NCI-H2029 (cell line): ENCODE measurements at places on chromosomes 4 and X.
A peak's percentile ranks its signal among the peaks of the same experiment; 100 is the strongest.

GRCh38 chr4:83922402-83922801 is 386.5 kb downstream of the GPAT3 start:
- DNase-seq, result no peak

DNA sequence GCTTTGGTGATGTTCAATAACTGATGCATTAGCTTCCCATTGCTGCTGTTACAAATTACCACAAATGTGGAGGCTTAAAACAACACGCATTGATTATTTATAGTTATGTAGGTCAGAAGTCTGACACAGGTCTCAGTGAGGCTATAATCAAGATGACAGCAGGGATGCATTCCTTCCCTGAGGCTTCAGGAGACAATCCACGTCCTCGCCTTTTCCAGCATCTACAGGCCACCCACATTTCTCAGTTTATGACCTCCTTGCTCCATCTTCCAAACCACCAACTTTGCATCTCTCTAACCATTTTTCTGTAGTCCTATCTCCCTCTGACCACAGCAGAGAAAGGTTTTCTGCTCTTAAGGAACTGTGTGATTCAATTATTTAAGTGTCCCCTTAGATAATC is 92.5 kb downstream of the GASK1B start:
- DNase-seq, result no peak

DNA sequence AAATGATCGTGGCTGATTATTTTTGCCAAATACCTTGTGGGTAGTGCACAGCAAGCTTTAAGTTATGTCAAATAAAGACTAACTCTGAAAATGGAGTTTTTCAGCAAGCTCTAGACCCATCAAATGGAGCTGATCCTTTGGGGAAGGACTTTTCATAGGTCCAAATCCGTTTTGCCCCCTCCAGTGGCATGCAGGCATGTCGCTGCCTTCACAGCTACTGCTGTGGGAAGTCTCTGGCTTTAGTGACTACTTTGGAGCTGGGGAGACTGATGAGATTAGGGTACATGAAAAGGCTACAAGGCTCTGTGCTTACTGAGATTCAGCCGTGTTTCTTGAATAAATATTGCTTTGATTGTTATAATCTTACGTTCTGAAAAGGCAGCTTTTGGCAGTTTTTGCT is 106.6 kb upstream of the HS3ST1 start:
- no peak for DNase-seq

GRCh38 chr4:4633431-4633830 is 91.6 kb upstream of the STX18 start:
- no peak for DNase-seq

DNA sequence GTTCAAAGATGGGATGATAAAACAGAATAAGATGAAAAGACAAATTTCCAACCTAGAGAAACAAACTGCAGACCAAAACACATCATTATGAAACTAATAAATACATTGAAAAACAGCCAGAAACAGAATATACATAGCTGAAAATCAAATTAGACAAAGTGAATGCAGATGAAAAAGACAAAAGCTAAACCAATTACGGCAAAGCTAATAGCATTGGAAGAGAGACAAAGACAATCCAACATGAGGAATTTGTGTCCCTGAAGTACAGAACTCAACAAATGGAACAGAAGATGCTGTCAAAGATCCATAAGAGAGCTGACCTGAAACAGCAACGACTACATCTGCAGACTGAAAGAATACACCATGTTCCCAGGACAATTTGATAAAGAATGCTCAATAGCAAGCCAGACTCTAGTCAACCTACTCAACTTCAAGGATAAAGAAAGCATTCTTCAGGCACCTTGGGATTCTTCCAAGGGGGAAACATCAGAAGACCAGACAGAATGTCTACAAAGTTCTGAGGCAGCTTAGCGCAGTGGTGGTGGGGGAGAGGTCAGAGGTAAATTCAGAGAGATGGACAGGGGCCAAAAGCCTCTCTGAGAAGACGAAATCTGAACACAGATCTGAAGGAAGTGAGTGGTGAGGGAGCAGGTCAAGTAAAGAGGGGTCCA is 27.4 kb upstream of the IRAK1 start:
- no peak for DNase-seq

GRCh38 chrX:114058988-114059418 is 524.9 kb upstream of the HTR2C start:
- DNase-seq, result no peak

DNA sequence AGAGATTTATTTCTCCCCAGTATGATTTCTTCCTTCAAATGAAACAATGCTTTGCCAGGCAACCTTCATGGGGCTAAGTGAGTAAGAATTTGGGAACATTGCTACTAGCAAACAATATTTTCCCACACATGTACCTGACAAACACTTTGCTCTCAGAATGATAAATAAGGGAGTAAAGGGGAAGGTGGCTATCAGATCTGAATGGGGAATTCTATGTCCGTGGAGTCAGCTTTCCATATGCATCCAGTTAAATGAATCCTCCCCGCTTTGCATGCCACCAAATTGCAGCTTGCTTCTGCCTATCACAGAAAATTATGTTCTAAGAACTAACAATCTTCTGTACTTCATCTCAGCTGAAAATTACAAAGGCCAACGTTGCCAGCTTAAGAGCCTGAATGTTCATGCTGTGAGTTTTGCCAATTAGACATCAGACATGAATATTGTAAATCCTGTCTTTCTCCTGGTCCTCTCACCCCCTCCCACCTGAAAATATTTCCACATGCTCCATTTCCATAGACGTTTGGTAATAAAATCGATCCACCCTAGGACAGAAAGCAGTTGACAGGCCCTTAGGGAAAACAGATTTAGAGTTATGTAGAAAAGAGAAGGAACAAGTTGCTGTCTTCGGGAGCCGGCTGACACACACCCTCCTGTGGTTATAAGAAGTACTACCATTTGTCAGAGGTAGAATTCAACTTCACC is 6.3 kb downstream of the MEPE start:
- DNase-seq, result no peak

- DNase-seq, result no peak
These were observed 100.7 kb downstream of the PDGFC start for GRCh38 chr4:156870861-156871260.

- no peak for DNase-seq
These were observed 42.3 kb downstream of the NIPAL1 start for GRCh38 chr4:48058617-48059530.

- DNase-seq, result no peak
These were observed 199.5 kb downstream of the MID1IP1 start for GRCh38 chrX:39000802-39001201.

DNA sequence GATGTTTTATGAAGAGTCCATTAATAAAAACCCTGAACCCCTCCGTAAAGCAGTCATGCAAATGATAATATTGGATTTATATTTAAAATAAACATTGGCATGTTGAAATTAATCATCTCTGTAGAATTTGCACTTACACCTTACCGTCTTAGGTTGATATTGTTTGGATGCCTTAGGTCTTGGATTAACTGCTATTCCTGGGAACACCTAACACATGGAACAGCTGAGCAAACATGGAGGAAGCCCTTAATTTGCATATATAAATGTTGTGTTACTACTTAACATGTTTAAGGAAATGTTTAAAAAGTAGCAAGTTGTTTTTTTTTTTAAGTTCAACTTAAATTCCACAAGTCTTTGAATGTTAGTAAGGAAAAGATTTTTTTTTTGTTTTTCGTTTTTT is 62.5 kb downstream of the NSD2 start:
- peak; percentile 27 for DNase-seq

- DNase-seq, result no peak
These were observed at the start of gene CT55 for GRCh38 chrX:135170877-135171519. Gene CT55 (minus strand): TSS chrX:135171398. CDS start chrX:135171171, 227 bp downstream.

GRCh38 chr4:77145842-77146185 is 11.2 kb upstream of the CCNG2 start:
- DNase-seq, result no peak

DNA sequence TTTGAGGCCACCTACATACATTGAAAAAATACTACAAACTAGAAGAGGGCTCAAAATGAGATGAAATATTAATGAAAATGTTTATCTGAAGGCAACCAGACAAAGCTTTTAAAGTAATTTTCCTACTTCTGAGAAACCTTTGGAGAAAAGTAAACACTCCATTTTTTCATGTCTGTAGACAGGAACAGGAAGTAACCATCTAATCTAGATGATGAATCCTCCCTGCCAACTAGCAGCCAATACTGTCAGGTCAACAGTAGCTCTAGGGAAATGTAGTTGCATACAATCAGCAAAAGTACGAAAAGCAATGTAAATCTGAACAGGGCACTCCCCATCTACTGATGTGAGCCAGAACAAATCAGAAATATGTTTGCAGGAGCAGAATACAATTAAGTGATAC is 49.0 kb downstream of the AMMECR1 start:
- no peak for DNase-seq

- DNase-seq, result no peak
These were observed 7.4 kb downstream of the SLC9B1 start for GRCh38 chr4:103012060-103012459.

GRCh38 chrX:134443020-134443419 is 16.9 kb upstream of the HPRT1 start:
- no peak for DNase-seq

GRCh38 chr4:7500404-7500803 is 65.7 kb upstream of the PSAPL1 start:
- no peak for DNase-seq

DNA sequence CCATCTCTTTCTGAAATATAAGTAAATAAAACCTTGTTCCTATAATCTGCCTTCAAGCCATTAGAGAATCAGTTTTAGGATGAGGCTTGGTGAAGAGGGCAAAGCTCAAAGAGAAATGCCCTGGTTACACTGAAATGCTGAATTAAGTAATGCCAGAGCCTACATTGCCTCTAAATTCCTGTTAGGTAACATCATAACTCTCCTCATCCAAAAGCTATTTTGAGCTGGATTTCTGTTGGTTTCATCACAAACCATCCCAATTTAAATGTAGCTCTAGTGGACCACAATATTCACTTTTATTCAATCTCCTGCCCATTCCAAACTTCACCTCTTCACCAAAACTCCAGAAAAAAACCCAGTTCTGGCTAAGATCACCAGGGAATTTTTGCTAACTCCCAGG is 1319.7 kb upstream of the TENM3 start:
- no peak for DNase-seq

DNA sequence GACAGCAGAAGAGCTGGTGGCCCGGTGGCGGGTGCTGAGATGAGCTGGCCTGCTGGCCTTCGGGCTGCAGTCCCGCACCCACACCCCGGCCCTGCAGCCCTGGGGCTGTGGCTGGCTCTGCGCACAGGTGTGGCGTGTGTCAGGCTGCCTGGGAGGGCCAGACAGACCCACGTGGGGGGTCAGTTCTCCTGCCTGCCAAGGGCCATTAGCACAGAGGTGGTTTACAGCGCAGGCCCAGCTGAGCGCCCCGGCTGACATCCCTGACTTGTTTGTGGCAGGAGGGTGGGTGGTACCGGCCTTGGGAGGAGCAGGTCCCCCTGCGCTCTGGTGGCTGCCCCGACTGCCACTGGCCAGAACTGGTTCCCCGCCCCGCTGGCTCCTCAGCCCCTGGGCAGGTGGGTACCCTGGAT is 9.4 kb upstream of the HGFAC start:
- DNase-seq, result no peak

- DNase-seq, result no peak
These were observed 439.0 kb downstream of the GPM6A start for GRCh38 chr4:175373031-175373430.

DNA sequence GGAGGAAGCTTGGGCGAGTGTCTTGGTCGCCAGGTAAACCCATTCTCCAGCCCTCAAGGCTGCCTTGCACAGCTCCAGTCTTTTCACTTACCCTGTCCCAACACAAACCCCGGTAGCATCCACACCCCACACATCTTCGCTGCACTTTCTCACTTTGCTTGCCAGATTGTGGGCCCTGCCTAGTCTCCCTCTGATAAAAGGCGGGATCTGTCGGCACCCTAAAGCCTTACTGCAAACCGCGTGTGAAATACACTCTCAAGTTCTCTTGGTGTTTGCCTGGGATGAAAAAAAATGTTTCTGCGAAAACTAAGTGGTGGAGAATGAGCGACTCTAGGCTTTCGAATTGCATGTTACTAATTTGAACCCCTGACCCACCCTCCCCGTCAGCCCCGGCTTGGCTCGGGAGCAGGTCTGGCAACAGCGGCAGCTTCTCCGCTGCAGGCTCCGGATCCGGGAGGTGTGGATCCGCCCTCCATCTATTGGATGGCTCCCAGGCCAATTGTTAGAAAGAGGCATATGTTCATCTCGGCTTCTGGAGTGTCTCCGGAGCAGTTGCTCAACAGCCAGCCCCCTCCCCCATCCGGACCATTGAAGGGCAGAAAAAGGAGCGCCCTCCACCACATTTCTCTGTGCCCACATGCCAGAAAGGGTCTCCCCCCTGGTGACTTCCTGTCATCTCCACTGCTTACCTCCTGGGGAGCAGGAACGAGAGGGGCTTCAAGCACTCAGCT is 3.0 kb upstream of the CITED1 start:
- DNase-seq, result peak; percentile 70

DNA sequence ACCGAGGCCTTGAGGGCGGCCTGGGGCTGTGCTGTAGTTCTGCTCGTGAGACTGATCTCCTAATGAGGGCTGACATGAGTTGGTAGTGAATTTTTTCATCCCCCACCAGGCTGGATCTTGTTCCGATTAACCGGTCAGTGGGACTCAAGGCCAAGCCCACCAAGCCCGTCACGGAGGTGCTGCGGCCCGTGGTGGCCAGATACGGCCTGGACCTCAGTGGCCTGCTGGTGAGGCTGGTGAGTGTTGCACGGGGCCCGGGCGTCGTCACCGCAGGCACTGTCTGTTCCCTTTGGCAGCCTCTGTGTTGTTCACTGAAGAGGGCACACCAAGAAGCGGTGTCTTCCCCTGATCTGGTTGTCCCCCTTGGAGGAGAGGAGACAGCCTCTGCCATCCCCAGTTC is 18.4 kb upstream of the HGFAC start:
- no peak for DNase-seq

DNA sequence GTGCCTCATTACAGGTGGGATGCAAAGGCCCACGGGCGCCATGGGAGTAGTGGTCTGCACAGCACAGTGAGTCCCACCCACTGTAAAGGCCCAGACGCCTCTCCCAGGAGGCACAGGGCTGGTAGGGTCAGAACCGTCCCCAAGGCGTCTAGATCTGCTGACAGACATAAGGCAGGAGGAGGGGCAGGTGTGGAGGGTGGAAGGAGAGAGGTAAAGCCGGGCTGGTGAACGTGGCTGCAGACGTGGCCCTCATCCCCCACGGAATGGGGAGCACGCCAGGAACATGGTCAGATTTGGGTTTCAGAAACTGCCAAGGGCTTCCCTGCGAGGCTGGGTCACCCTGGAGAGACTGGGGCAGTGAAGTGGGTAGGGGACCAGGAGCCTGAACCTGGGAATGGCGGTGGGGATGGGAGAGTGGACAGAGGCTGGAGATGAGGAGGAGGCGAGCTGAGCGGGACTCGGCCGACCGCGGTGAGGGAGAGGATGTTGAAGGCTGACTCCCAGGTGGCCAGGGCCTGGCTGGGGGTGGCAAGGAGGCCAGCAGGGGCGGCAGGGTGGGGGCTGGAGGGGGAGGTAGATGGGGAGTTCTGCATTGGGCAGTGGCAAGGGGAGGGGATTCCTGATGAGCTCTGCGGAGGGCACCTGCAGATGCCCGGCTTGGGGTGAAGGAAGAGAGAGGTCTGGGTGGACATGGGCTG is 184.9 kb downstream of the AFAP1 start:
- DNase-seq, result no peak

- no peak for DNase-seq
These were observed 121.1 kb downstream of the SPATA18 start for GRCh38 chr4:52172166-52172565.
